NCI-H82 (cell line): ENCODE measurements at places on chromosomes 16 and 17.

- DNase-seq = no peak
Measured at GRCh38 chr16:49602976-49603310, 229.3 kb downstream of the C16orf78 start.

DNA sequence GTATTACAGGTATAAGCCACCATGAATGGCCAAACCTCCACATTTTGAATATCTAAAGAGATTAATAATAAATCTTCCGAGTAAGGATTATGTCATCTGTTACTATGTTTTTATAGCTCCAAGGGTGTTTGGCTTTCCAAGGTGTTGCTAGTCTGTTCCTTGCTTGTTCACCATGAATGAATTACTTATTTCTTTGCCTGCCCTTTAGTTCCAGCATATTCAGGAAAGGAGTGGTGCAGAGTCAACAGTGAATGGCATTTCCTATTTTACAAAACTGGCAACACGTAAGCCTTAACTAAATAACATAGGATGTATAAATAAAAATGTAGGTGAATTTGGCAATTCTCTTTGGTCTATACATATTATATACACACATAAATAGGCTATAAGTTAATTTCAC is 70.3 kb downstream of the MYO1D start:
- no peak for DNase-seq

GRCh38 chr17:59800530-59800942 is 92.2 kb downstream of the TUBD1 start:
- DNase-seq = no peak

DNA sequence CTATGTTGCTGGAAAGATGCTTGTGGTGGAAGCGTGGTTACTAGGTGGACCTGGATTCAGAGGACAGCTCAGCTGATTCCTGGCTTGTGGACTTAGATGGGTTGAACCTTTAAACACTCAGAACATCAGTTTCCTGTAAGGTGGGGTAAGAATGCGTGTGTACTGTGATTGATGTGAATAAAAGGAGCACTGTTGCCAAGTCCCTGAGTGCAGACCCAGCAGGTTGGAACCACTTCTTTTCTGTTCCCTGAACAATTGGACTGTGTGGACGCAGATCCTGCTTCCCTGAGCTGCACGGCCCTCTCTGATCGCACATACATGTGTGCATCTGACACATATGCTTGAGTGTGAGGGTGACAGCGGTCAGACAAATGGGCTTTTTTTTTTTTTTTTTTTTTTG is 37.5 kb downstream of the RPTOR start:
- DNase-seq = no peak

DNA sequence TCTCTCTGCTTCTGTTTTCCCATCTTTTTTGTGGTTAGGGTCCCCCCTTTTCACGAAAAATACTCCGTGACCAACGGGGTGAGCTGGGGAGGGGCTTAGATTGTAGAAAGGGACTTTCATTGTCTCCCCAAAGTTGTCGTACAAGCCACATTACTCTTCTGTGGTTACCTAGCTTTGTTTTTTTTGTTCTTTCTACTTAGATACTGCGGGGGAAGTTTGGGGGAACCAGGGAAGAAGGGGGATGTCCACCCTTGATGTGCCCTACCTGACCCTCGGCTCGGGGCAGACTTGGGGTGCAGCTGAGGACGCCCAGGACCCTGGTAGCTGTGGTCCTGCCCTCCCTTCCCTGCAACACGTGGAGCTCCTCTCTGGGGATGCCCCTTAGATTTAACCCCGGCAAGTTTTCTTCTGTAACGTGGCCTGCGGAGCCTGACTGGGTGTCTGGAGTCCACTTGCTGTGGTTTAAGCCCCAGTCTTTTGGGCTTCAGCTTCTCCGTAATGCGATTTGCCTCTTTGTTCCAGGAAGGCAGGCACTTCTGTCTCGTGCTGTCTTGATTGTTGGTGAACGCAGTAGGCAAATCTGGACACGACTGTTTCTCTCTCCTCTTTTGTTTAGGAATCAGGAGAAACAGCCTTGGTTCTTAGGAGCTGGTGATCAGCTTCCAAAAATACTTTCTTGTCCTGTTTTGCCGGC is 892 bp downstream of the ABCC1 start:
- peak; percentile 92 for DNase-seq

GRCh38 chr17:62966426-62967204 is 580 bp downstream of the TANC2 start:
- peak; percentile 55 for DNase-seq

DNA sequence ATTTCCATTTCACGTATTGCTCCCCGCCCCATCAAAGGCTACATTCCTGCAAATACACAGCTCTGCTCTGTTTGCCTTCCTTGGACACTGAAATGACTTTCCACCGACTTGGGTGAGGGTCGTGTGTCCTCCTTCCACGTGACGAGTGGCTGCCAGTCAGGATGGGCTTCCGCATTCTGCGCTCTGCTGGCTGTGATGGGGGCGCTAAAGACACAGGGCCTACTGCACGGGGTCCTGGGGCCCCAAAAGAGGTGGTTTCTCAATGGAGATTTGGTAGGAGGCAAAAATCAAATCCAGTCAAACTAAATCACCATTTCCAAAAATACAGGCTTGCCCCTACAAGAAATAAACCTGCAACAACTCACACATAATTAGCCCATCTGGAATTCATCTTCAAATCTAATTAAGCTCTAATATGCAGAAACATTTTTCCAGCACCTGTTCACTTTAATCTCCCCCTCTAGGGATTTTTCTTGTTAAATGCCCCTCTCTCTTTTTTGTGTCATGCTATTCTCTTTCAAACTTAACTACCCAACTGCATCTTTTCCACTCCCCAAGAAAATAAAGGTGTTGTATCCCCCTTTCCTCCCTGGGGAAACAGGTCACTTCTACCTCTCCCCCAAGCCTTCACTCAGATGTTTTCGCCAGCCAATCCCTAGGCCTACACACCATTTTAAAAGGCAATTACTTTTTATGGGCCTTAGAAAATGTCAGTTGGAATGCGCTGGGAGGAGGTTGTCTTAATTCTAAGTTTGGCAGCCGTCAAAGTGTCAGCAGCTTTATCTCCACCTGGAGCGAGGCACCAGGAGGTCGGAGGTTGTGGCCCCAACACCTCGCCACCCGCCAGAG is 21.9 kb upstream of the FAAP100 start:
- DNase-seq = peak; percentile 63

GRCh38 chr17:31008374-31009041 is 37.7 kb downstream of the RNF135 start:
- DNase-seq = peak; percentile 55

GRCh38 chr16:16031401-16031800 is 82.0 kb downstream of the ABCC1 start:
- no peak for DNase-seq

GRCh38 chr17:21282231-21282630 is 2.3 kb upstream of the MAP2K3 start:
- DNase-seq = peak; percentile 61

DNA sequence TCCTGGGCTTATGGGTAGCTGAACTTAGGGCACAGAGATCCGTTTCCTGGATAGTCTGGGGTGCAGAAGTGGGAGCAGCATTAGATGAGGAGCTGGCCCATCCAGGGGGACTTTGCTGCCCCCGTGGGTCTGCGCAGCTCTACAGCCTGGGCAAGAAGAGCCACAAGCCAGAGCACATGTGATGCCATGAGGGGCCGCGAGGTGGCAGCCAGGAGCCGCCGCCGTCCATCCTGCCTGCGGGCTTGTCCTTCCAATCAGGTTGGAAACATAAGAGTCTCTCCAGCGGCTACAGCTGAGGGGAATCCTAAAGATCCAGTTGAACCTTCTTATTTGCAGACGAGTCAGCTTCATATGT is 21.9 kb downstream of the C1QTNF1 start:
- DNase-seq = peak; percentile 83

DNA sequence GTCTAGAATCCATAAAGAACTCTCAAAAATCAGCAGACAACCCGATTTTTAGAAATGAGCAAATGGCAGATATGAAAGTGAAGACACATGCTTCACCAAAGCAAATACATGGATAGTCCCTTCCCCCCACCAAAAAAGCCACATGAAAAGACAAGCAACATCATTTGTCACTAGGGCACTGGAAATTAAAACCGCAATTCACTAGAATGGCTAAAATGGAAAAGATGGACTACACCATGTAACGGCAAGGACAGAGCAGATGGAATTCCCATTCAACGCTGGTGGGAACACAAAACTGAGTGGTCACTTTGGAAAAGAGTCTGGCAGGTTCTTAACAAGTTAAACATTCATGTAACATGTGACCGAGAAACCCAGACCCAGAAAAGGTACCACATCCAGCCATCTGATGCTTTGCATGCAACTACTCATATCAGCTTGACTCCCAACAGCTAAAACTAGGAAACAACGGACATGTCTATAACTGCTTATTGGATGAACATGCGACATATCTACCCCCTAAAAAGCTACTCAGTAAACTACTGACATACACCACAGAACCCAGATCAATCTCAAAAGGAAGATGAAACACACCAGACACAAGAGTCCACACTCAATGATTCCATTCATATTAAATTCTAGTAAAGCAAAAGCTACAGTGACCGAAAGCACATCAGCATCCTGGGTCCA is 132.6 kb downstream of the ZNF778 start:
- DNase-seq = no peak

DNA sequence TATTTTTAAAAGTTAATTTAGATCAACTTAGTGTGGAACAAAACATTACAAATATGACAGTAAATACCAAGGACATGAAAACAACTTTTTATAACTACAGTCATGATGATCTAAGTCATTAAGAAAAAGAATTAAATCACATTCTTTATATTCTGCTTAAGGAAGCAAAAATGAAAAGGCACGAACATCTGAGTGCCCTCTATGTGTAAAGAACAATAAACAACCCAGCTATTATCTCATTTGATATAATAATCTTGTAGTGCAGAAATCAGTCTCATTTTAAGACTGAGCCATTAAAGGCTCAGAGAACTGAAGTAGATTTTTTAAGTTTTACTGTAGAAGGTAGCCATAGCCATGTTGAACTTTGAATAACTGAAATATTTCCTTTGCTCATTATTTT is 13.4 kb downstream of the MYO1D start:
- no peak for DNase-seq

DNA sequence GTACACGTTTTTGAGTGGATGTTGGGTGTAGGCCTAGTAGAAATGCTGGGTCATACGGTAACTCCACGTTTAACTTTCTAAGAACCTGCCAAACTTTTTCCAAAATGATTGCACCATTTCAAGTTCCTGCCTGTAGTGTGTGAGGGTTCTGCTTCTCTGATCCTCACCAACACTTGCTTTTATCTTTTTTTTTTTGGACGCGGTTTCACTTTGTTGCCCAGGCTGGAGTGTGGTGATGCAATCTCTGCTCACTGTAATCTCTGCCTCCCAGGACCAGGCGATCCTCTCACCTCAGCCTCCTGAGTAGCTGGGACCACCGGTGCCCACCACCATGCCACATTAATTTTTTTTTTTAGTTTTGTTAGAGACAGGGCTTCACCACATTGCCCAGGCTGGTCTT is 23.5 kb downstream of the ZNF750 start:
- DNase-seq = no peak

DNA sequence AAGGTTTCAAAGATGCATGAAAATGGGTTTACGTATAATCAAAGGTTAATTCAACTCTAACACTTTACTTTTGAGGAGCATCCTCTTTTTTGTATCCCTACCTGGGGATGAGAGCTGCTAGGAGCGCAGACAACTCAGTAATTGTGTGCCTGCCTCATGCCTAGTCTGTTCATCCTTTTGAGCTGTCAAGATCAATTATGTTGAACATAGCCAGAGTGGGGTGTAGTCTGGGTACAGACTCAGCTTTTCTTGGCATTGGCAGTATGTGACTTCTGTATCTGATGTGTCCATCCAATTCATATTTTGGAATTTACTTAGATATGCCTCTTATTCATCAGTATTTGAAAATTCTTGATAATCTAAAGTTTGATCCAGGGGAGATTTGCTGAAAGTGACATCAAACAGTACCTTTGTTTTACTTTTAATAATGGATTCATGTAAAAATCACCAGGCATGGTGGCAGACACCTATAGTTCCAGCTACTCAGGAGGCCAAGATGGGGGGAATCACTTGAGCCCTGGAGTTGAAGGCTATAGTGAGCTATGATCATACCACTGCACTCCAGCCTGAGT is 24.1 kb downstream of the PRKCA start:
- DNase-seq = no peak

GRCh38 chr16:69424935-69425784 is 741 bp downstream of the CYB5B start:
- peak; percentile 37 for DNase-seq

DNA sequence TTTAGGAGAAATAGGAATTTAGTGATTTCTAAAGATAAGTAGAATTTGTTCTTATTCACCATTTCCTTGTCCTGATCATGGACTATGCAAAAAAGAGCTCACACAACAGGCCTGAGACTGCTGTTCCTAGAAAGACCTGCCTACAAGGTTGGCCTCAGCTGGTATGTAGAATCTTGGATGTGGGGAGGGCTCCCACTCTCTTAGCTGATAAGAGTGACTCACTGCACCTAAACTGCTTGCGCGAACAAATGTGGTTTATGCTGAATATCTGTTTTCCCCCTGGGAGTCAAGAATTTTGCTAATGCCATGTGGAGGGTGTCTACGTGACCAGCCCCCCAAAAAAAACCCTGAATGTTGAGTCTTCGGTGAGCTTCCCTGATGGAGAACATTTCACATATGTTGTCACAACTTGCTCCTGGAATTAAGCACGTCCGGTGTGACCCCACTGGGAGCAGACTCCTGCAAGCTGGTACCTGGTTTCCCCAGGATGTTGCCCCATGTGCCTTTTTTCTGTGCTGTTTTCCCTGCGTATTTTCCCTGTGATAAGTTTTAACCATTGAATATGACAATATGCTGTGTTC is 68.8 kb upstream of the HSBP1 start:
- no peak for DNase-seq
